ENCODE measurements at places on chromosomes 3 and 15.

GRCh38 chr3:134039161-134039862 is 9.6 kb upstream of the SLCO2A1 start:
- DNase-seq: no peak

- peak; percentile 90 for DNase-seq
These were observed 795 bp upstream of the MYNN start for GRCh38 chr3:169772305-169772896.

- no peak for DNase-seq
These were observed 12.4 kb upstream of the CCDC80 start for GRCh38 chr3:112653209-112653871.

DNA sequence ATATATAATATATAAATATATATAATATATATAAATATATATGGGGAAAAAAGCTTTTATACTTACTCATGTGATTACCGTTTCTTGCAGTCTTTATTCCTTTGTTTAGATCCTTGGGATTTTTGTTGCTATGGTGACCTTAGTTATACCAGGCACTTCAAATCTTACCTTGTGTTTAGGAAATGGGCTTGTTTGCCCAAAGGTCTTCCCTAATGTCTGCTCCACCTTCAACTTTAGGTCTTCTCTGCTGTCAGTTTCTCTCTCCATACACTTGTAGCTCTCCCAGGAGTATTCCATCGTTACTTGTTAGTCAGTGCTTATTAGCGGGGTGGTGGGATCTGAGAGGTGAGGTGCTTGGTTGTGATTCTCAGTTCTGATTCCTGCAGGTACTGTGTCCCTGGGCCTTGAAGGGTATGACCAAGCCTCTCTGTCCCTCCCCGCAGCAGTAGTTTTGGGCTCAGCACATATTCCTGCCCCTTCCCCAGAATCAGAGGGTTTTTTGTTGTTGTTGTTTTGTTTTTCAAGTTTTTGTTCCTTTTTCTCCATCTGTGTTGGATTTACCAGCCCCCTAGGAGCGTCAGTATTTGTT is 9.6 kb upstream of the LAMP3 start:
- no peak for DNase-seq

DNA sequence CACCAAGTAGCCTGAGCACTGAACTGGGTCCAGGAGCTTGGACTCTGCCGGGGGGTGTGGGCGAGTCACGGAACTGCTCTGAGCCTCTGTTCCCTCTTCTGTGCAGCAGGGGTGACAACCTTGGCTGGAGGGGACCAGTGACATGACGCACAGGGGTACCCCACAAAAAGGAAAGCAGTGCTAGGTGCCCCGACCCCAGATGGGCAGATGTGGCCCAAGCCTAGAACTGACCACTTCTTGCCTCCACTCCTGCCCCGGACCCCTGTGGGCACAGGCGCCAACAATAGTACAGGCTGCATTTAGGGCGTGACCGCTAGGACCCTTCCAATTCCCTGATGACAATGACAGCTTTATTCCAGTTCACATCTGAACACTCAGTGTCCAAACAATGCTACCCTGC is 255.9 kb upstream of the LYSMD4 start:
- no peak for DNase-seq

DNA sequence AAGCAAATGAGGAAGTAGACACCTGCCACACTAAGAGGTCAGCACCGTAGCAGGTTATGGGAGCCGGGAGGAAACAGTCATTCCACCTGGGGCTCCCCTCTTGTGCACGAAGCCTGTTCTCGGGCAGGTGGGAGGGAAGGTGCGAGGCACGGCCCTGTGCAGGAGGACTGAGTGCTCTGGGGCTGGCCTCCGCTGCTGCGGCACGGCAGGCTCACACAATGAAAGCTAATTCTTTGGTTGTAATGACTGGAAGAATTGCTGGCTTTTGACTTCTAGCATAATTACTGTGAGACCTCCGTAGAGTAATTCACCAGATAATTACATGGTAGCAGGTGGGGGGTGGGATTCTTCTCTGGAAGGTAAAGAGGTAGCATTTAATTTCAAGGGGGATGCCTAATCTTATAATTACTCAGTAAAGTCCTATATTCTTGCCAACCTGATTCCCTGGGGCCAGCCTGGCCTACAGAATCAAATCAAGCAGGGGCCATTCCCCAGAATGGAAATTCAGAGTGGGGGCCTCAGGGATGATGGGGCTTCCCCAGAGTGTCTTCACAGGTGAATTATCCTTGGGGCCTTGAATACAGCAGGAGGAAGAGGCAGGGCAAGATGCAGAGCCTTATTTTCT is 129.1 kb downstream of the TPRA1 start:
- no peak for DNase-seq

GRCh38 chr3:37243820-37244748 is 69.7 kb upstream of the LRRFIP2 start:
- peak; percentile 26 for DNase-seq

- no peak for DNase-seq
These were observed 152.9 kb downstream of the MECOM start for GRCh38 chr3:169510693-169511010.

DNA sequence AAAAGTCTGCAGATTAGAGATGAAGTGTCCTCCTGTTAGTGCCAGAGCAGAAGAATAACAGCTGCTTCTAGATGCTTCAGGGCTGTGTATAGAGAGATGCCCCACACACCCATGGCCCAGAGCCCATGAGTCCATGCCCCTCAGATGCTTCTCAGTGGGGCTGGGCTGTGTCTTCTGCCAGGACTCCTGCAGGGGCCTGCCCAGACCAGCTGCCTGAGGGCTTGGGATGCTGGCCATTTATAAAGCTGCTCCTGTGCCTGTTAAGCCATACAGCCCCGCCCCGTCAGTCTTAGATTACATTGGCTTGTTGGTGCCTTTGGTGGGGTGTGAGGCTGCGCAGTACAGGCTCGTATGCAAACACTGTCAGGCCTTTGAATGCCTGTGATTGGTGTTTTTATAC is 318.0 kb upstream of the CTDSPL start:
- no peak for DNase-seq

GRCh38 chr3:13218541-13218908 is 145.3 kb upstream of the IQSEC1 start:
- DNase-seq: no peak

- no peak for DNase-seq
These were observed 209.2 kb upstream of the TPRG1 start for GRCh38 chr3:188962253-188963247.

DNA sequence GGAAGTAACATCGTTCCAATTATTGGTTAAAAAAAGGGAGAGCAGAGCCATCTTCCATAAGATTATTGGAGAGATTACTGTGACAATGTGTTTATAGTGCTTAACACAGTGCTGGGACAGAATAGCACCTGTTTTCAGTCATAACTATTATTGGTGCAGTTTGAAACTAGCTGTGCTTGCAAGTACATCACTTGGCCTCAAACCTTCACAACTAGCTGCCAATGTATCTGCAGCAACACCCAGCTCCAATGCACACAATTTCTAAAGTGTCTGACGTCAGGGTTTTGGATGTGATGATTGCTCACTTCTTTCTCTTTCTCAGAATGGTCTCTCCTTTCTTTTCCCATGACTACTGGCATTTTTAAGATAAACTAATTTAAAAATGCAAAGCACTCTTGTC is 246.2 kb downstream of the SV2B start:
- DNase-seq: no peak

DNA sequence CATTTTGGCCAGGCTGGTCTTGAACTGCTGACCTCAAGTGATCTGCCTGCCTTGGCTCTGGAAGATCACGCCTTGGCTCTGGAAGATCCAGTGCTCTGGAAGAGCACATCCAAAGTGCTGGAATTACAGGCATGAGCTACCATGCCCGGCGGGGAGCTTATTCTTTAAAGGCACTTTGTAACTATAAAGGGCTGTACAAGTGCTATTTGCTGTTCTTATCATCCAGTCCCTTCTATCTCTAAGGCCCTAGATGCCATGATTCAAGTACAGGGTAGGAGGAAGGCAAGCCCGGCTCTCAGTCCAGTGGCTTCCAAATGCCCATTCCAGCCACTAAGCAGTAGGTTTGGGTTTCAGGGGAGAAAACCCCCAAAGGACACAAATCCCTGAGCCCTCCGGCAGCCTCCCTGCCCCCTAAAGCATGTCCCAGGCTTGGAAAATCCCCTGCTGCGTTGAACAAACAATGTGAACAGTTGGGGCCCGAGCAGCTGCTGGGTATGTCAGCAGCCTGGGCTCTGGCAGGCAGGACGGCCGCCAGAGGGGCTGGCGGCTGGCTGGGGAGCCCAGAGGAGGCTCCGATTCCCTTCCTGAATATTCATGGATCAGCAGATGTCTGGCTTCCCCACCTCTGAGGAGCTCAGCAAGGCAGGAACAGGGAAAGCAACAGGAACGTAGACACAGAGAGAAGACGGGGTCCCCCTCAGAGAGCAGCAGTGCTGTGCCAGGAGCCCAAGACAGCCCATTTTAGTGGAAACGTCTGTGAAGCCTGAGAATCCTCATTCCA is 7.7 kb downstream of the IGDCC4 start:
- no peak for DNase-seq

- no peak for DNase-seq
These were observed 167.2 kb downstream of the MAGI1 start for GRCh38 chr3:65871305-65872141.

DNA sequence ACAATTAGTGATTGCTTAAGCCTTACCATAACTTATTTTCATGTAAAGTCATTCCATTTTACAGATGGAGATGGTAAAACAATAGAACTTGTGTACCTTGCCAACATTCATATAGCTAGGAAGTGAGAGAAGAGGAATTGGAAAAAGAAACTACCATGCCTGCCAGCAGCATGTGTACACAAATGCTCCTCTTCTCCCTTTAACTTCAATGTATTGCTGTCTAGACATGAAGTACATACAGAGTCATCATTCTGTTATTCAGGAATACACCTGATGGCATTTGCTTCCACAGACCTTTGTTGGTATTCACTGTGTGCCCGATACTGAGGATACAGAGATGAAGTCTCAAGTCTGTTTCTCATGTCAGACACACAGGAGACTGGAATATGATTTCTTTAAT is 7.1 kb upstream of the TMEM207 start:
- no peak for DNase-seq

DNA sequence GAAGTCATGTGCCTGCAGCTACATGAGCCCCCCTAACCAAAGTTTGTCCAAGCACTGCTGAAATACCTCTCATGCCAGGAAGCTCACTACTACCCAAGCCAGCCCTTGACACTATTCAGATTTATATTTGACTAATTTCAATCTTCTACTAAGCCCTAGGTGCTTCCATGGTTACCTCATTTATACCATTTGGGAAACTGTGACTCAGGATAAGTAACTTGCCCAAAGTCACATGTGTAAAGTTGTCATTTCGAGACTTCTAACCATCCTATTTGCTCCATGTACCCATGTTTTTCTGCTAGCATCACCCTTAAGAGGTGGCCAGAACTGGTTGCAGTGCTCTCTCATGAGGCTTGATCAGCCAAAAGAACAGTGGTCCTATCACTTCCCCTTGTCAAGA is 20.7 kb upstream of the TIMP4 start:
- no peak for DNase-seq

DNA sequence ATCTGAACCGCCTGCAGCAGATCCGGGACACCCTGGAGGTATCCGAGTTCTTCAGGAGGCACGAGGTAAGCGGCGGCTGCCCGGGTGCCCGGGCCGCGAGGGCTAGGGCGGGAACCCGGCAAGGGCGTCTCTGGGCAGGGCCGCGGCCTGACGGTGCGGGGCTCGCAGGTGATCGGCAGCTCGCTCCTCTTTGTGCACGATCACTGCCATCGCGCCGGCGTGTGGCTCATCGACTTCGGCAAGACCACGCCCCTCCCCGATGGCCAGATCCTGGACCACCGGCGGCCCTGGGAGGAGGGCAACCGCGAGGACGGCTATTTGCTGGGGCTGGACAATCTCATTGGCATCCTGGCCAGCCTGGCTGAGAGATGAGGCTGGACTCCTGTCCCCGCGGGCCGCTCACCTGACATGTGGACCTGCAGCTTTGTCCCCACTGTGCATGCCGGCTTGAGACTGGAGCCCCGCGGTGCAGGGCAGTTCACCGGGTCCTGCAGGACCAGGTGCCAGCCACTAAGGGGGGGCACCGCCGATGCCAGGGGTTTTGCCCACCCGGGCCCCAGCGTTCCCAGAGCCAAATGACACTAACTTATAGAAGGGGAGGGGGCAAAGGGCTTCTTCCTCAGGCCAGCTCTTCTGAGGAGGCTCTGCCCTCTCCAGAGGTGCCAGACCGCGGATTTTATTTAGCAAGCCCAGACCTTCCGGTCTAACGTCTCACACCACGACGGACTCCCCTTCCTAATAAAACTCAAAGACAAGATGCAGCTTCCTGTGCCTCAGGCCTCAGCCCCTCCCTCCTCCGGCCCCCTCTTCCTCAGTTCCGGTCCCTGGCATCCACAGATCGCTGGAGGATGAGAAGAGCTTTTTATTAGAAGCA is 9.4 kb downstream of the ITPKA start:
- DNase-seq: no peak

DNA sequence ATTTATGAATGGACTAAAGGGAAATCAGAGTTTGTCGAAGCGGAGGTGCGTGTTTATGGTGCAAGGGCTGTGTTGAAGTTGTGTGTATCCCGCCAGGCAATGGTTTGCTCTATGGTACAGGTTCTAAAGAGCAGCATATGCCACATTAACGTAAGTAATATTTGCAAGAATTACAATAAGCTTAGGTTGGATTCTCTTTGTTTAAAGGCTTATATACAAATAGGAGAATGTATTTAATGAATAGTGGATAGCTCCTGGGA is 800 bp downstream of the EPHA3 start:
- DNase-seq: no peak

DNA sequence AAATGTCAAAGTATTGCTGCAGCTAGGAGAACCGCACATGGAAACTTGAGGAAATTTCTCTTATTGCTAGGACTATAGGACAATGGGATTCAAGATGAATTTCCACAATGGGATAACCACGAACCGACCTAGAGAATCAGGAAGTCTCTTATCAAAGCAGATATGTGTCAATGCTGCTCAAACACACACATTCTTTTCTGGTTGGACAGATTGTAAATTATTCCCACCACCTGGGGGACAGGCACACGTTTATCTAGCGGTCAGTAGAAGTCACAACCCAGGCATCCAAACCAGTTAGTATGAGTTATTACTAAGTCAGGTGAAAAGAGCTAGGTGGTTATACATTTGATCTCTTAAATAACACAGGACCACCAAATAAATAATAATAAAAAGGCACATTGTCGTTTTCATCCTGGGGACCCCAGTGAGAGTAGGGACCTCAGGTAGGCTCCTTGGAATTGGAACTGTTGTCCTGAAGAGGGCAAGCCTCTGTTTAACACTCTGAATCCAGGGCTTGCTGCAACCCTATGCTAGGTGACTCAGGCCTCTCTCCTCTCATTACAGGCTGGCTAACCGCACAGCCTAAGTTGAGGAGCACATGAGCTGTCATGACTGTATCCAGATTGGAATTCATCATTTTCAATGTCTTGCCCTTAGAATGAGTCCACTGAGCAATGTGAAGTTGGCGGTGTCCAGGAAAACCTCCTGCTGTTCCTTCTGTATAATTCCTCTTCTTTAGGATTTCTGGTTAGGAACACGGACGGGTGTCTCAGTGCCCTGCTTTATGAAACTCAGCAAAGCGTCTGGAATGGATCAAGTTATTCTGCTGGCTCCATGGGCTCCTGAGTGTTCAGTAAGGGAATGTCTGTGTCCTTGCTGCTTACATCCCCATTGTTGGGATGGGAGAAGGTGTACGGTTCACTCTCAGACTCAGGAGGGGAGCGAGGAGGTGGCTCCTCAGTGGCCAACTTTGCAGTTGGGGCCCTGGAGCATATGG is 59.0 kb downstream of the CLEC3B start:
- no peak for DNase-seq

- no peak for DNase-seq
These were observed 268.1 kb downstream of the PLOD2 start for GRCh38 chr3:145892869-145893268.

GRCh38 chr3:44414517-44415090 is 62.9 kb downstream of the ZNF445 start:
- no peak for DNase-seq
